ENCODE measurements at places on chromosomes 12 and 14.

GRCh38 chr12:8609061-8609570 lies 3.5 kb downstream of the AICDA start:
- peak; percentile 11 for DNase-seq

DNA sequence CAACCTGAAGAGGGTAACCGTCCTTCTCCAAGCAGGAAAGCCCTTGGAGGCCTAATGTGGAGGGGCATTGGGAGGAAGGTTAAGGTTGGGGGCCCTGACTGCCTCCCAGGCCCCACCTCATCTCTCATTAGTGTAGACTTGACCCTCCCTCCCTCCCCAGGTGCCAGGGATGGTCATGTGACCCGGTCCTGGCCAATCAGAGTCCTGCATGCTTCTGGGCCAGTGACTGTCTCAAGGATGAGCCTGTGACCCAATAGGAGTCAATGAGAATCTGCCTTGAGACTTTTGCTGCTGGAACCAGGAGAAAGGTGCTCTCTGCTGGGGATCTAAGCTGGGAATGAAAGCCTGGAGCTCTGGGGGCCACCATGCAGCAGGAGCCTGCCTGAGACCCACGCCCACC lies 70.8 kb downstream of the NCOR2 start:
- DNase-seq: no peak

DNA sequence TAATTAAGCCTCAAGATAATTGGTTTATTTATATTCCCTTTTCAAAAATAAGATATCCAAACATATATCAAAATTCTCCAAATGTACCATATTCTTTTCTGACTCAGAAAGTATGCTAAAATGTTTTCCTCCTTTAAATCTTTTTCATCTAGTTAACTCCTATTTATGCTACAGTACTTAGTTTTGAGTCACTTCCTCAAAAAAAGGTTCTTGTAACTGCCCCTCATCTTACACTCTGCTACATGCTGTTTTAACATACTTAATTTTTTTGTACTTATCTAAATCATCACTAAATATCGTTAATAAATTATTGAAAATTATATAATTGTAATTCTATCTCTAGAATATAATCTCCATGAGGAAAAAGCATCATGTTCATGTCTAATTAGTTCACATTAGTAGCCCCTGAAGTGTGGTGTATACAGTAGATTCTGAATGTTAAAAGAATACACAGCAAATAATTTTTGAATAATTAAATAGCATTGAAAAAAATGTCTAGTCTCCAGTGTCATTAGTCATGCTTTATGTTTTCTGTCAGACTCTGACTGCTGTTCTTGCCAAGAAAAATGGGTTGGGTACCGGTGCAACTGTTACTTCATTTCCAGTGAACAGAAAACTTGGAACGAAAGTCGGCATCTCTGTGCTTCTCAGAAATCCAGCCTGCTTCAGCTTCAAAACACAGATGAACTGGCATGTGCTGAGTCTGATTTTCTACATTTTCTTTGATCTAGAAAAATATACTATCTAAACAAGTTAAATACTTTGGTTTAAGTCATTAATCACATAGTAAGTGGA lies 3.5 kb downstream of the KLRD1 start:
- no peak for DNase-seq

- no peak for DNase-seq
These were observed 36.8 kb downstream of the CCDC177 start for GRCh38 chr14:69537900-69538299.

DNA sequence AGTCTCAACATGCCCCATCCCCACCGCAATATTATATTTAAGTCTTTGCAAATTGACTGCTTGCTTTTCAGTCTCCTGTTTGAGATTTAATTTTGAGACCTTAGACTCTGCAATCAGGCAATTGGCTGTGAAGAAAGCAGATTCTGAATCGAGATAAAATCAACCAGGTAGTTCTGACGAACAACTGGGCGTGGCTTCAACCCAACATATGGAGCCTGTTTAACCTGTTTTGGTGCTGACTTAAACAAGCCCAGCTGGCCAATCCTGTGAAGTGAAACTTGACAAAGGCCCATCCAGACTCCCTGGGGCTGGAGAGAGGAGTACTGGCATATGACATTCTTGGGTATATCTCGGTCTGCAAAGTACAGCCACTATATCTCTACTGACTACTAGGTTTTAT lies 9.8 kb upstream of the CIPC start:
- DNase-seq: peak; percentile 61

- DNase-seq: no peak
These were observed 142.1 kb downstream of the KIF21A start for GRCh38 chr12:39300799-39301198.

DNA sequence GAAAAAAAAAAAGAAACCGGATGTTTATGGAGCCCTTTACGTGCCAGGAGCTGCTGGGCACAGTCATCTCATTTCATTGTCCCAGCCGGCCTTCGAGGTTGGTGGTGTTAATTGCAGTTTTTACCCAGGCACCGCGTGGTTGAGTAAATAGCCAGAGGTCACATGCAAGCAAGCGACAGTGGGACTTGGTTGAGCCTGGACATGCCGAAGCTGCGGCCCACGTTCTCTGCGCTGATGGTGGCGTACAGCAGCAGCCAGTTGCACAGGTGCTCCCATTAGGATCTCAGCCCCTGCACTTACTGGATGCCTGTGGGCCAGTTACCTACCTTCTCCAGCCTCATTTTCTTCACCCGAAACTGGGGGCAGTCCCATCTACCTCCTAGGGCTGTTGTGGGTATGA lies 54.0 kb downstream of the TSPAN9 start:
- no peak for DNase-seq

- no peak for DNase-seq
These were observed at the start of gene BMP4 for GRCh38 chr14:53956427-53957201. BMP4 (minus strand) TSS chr14:53956825; CDS start chr14:53952222, 4,603 bp downstream.

DNA sequence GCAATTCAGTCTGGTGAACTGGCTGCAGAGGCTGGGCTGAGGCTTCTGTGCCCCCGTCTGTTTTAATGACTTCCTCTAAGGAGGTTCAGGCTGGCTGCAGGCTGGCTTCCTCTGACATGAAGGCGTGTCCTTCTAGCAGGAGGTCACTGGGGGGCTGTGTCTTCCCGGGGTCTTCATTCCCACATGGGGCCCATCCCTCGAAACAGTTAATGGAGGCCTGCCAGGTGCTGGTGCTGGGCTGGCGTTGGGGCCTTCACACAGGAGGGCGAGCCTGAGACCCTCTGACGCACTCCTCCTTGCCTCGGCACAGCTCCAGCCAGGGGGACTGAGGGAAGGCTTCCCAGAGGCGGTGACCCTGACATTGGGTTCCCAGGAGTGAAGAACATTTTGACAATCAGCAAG lies 57.7 kb upstream of the DLK1 start:
- no peak for DNase-seq

- no peak for DNase-seq
These were observed 137.4 kb downstream of the BCL11B start for GRCh38 chr14:99134516-99135046.

DNA sequence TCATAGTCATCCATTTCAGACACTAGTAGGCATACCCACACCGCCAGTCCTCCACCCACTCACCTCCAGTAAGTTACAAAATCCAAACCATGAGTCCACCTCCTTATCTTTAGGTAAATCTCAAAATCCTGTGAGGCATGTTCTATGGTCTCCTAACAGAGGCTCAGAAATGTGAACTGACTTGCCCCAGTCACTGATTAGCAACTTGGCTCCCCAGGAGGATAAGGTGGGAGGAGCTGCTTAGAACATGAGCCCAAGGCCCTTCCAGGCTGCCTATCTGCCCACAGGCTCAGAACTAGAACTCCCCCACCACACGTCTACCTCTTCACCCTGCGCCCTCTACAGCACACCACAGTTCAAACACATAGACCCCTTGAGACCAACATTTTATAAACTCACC lies 19.9 kb downstream of the SETD3 start:
- no peak for DNase-seq

DNA sequence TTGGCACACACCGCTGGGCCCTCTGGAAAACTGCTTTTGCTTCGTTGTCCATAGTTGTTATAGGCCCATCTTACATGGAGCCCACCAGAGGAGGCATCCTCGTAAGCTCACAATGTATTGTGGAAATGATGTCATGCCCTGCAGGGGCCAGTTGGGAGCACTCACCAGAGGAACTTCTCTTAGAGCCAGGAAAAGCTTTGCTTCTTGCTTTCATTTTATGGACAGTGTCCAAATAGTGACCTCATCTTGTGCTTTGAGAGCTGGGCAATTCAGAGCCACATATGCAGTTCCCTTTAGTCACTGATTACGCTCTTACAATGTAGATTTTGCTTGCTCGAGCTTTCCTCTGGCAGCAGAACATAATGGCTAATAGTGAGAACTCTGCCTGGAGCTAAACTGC lies 275.6 kb downstream of the AACS start:
- DNase-seq: no peak

GRCh38 chr12:47984331-47984801 lies 19.9 kb downstream of the COL2A1 start:
- no peak for DNase-seq

DNA sequence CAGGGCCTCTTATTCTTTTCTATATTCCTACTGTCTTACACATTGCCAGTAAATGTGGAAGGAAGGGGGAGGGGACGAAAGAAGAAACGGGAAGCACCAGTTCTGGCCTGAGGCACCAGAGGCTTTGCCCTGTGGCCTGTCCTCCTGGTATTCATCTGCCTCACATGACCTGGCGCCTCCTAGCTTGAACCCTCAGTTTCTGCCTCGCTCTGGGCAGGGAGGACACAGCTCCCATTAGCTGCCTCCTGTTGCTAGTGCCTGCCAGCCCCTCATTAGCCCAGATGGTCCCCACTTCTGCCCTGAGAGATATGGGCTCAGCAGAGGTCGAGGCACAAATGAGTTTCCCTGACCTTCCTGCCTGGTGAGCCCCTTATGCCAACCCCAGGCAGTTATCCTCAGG lies 3.0 kb upstream of the PLEKHG6 start:
- no peak for DNase-seq

- no peak for DNase-seq
These were observed 200.5 kb upstream of the OR4E1 start for GRCh38 chr14:21874167-21874566.

DNA sequence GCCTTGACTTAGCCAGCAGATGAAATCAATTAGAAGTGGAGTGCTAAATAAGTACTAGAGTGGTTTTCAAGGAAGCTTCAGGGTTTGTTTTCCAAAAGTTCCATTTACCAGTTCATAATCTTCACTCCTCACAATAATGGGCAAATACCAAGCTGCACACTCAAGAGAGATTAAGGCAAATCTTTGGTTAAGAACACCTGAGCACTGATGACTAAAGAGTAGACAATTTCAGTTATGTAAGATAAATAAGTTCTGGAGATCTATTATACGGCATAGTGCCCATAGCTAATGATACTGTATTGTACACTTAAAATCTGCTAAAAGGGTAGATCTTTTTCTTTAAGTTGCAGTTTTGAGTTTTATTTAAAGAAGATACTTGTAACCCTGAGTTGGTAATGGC lies 125.0 kb downstream of the ARMH4 start:
- peak; percentile 26 for DNase-seq

DNA sequence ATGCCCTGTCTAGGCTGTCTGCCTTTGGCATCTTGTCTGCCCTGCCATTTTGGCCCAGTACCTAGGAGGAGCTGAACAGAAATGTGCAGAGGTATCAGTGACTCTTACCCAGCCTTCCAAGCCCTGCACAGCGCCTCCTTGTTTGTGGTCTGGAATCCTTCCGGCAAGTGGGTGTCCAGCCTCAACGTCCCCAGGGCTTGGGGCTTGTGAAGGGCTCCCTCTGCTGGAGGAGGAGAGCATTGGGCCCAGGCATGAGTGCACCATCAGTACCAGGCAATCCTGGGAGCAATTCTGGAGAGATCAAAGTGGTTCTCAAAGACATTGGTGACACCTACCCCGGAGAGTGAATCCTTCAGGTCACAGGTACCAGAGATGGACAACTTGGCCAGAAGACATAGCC lies 2.4 kb upstream of the TCL1B start:
- DNase-seq: no peak

DNA sequence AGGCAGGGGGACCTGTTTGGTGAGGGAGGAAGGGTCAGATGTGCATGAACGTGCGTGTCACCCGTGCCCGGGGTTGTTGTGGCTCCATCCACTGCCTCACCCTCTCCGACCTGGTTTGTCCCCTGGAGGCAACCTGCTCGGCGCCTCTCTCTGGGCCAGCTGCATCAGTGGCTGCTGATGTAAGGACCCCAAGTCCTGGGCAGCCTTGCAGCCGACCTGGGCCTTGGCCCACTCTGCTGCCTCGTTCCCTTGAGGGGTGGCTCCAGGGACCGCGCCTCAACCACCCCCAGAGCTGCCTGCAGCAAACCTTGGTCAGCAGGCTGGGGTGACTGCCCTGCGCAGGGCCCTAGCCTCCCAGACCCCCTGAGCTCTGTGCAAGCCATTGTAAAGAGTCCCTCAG lies 351.7 kb downstream of the TMEM121 start:
- no peak for DNase-seq

DNA sequence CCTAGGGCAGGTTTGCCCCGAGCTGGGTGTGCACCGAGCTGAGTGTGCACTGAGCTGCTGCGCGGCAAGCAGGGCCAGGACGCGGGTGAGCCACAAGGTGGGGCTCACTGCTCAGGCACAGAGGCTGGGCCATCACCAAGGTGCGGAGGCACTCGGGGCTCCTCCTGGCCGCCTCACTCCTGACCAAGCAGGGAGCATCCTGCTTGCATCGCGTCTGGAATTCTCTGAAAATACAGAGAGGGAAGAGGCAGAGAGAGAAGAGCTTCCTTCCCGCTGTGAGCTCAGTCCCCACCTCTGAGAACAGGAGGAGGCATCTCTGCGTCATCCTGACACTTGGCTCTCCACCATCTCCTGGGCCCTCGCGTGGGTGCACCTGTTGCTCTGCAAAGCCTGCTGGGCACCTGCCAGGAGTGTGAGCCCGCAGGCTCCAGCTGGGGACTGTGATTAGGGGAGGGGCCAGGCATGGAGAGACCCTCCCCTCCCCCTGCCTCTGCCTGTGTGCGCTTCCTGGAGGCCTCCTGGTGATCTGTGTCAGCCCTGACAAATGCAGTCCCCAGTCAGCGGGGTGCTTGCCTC lies 116.3 kb downstream of the GLT1D1 start:
- no peak for DNase-seq

GRCh38 chr12:90936230-90937005 lies 18.6 kb downstream of the CCER1 start:
- DNase-seq: no peak

DNA sequence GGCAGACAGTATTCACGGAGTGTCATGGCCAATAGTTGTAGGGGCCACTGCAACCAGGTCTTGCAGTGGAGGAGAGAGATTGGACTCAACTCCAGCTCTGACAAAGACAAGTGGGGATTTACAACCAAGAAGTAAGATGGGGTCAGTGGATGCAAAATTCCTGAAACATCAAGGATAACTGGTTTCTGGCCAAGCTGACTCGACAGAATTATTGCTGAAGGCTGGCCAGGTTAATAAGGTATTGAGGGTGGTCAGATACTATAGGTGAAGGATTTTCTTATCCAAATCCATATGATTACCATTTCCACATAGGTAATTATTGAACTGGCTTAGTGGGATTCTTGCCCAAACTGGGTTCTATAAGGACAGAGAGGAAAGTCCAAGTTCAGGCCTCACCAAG lies 64.9 kb upstream of the FOXG1 start:
- no peak for DNase-seq

GRCh38 chr14:54981698-54982097 lies 45.2 kb downstream of the WDHD1 start:
- no peak for DNase-seq

- no peak for DNase-seq
These were observed 7.9 kb downstream of the DYNC1H1 start for GRCh38 chr14:101972126-101972866.

GRCh38 chr12:62605981-62606380 lies 139.4 kb downstream of the MON2 start:
- no peak for DNase-seq

GRCh38 chr14:104724407-104724980 lies 465 bp downstream of the ADSS1 start:
- DNase-seq: no peak

- DNase-seq: no peak
These were observed 1206.9 kb upstream of the SEL1L start for GRCh38 chr14:82740547-82740946.

Data from NCI-H524 treated with DMSO at 0.1 percent for 48 hours (cell line).